Esophagus squamous epithelium (tissue), 5 donors: ENCODE measurements at places on chromosomes 5 and 9. TPM values are rescaled to one million over a fixed set of nuclear protein-coding genes. Genes with fewer than 3 reads are reported as not detected.

Gene NTRK2
- 13.5 TPM for total RNA-seq

Gene PALM2AKAP2
- total RNA-seq = 3.3 TPM

GRCh38 chr9:115923903-115924668 is 229.5 kb upstream of the PAPPA start:
- no peaks in the 10 kb centered on the region for H3K4me1 ChIP-seq
- H3K4me3 ChIP-seq = no peak overlapping the region
- no peaks in the 10 kb centered on the region for H3K27me3 ChIP-seq
- H3K27ac ChIP-seq = no peak overlapping the region
- DNase-seq = no peak
- no peaks in the 10 kb centered on the region for H3K36me3 ChIP-seq

DNA sequence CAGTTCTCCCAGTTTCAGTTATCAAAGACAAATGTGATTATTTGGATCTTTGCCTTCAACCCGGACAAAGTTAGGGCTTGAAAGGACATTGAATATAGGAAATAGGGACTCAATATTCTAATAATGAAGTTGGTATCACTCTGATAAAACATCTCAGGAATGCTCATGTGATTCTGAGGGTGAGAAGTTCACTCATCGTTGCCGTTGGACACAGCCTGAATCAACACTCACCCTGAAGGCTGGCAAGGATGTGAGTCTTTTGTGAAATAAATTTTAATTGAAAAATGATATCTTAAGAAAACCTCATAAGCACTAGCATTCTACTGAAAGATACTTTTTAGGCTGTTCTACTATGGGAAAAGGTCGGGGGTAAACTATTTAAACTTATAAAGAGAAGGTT is 44.8 kb upstream of the C9orf72 start:
- H3K27me3 ChIP-seq = no peaks in the 10 kb centered on the region
- no peaks in the 10 kb centered on the region for H3K4me1 ChIP-seq
- no peak for DNase-seq
- no peak overlapping the region for H3K4me3 ChIP-seq

DNA sequence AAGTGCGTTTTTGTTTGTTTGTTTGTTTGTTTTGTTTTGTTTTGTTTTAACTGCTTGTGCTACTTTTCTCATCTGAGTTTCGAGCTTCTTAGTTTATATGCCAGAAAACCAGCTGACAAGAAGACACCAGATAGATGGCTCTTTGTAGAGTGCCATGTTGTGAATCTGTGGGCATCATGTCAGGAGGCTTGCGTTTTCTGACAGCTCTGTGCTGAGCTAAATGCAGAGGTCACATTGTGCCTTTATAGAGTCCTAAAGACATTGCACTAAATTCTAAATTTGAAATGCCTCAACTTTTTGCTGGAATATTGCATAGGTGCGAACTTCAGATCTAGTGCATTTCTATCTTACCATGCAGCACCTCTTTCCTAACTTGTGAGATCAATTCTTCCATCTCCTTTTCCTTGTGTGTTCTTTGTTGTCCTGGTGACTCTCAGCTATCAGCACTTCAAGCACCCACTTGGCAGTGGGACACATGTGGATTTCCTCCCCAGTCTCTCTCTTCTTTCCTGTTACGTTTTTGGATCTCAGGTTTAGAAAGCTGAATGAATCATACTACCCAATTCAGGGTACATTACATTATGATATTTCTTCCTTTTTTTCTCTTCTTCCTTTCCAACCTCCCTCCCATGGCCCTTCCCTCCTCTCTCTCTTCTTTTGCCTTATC is 379.0 kb upstream of the RPS23 start:
- no peak for DNase-seq
- H3K27ac ChIP-seq = no peak overlapping the region
- no peak overlapping the region for H3K4me3 ChIP-seq
- no peaks in the 10 kb centered on the region for H3K36me3 ChIP-seq
- H3K4me1 ChIP-seq = peaks cover 7% of the 10 kb centered on the region

- no peak overlapping the region for H3K4me3 ChIP-seq
- H3K27ac ChIP-seq = no peak overlapping the region
- no peaks in the 10 kb centered on the region for H3K27me3 ChIP-seq
- H3K4me1 ChIP-seq = peaks cover 28% of the 10 kb centered on the region
Measured at GRCh38 chr5:124902097-124902821, 155.8 kb upstream of the ZNF608 start.
